ENCODE measurements at places on chromosomes 2 and 18. TPM values are rescaled to one million over a fixed set of nuclear protein-coding genes. Genes with fewer than 3 reads are reported as not detected.

FBLN7 gene
- 0.13 TPM for total RNA-seq

VWC2L gene
- total RNA-seq: 1.00 TPM

PID1 gene
- total RNA-seq: 10.9 TPM

DAW1 gene
- not detected for total RNA-seq

FABP1 gene
- total RNA-seq: 0.23 TPM

EMILIN2 gene
- 0.92 TPM for total RNA-seq

CNRIP1 gene
- total RNA-seq: 43.9 TPM
